ENCODE measurements at places on chromosomes 6 and 20.

GRCh38 chr6:71187141-71187540 lies 101.5 kb upstream of the OGFRL1 start:
- no peak for DNase-seq

DNA sequence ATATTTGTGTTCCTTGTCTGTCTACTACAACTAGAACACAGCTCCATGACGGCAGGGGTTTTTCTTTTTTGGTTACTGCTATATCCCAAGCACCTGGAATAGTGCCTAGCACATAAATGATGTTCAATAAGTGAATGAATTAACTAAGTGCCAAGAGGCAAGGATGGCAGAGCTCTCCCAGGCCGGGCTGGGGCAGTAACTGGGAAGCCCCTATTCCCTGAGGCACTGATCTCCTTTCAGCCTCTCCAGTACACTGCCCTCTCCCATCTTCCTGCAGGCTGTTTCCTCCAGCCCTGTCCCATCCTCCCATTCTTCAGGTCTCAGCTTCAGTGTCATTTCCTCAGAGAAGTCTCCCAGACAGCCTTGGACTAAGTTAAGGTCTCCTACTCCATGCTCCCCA lies 29.0 kb upstream of the SPDEF start:
- no peak for DNase-seq

DNA sequence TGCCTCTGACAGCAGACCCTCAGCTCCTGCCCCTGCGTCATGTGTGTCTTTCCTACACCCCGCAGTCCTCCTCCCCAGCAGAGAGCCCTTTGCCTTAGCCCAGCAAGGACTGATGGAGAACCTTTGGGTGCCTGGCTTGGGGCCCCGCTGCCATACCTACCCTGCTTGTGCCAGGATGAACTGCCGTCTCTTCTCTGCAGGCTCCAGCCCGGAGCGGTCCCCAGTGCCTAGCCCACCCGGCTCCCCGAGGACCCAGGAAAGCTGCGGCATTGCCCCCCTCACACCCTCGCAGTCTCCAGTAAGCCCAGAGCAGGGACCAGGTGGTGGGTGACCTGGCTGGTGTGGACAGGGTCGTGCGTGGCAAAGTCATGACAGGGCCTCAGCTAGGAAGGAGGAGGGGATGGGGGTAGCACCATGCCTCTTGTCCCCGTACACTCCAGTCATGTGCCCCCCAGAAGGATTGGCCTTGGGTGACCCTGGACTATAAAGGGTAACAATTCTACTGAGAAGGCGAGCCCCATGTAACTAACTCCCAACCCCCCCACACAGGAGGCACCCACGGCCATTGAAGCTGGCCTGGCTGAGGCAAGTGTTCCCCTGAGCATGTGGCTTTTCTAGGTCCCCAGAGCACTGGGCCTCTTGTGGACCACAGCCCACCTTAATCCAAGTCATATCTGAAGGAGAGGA lies 8.3 kb downstream of the HSPA12B start:
- DNase-seq, result no peak

DNA sequence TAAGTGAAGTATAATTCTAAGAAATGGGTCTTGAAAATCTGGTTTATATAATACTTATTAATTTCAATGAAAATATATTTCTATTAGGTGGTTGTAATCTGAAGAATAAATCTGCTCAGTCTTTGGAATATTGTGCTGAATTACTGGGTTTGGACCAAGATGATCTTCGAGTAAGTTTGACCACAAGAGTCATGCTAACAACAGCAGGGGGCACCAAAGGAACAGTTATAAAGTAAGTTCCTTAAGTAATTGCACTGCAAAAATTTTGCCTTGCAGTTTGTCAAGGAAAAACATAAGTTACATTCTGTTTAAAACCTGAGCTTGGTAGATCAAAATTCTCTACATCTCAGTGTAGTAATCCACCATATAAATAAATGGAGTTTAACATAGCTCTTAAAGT lies 106.0 kb downstream of the MYO6 start:
- peak; percentile 8 for DNase-seq

DNA sequence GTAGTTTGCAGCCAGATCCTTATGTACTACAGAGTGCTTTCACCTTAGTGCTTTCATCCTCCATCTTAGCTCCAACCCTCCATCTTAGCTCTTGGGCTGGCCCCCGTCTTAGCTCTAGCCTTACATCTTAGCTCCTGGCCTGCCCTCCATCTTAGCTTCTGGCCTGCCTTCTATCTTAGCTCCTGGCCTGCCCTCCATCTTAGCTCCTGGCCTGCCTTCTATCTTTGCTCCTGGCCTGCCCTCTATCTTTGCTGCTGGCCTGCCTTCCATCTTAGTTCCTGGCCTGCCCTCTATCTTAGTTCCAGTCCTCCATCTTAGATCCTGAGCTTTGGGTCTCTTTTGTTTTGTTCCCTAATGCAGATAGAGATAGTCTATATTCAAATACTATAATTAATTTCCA lies 22.0 kb downstream of the GNAS start:
- DNase-seq, result no peak

Data from NCI-H1694 treated with DMSO at 0.1 percent for 48 hours (cell line).